ENCODE measurements at places on chromosomes 5 and 9.

DNA sequence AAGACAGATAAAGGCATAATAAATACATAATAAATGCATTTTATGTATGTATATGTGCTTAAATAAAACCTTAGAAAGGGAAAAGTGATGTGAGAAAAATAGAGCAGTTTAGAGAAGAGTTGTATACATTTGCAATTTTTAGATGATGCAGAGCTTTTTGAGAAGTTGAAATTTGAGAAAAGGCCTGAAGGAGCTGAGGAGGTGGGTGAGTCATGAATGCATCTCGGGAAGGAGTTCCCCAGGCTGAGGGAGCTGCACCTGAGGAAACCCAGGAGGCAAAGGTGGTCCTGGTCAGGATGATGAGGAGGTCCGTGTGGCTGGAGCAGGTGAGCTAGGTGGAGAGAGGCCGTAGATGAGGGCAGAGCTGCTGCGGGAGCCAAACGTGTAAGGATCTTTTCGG lies 17.4 kb upstream of the CD180 start:
- DNase-seq: no peak

GRCh38 chr9:38057416-38058195 lies 11.4 kb downstream of the SHB start:
- no peak for DNase-seq

- DNase-seq: peak; percentile 5
These were observed 176.7 kb upstream of the DMAC1 start for GRCh38 chr9:7976167-7976755.

DNA sequence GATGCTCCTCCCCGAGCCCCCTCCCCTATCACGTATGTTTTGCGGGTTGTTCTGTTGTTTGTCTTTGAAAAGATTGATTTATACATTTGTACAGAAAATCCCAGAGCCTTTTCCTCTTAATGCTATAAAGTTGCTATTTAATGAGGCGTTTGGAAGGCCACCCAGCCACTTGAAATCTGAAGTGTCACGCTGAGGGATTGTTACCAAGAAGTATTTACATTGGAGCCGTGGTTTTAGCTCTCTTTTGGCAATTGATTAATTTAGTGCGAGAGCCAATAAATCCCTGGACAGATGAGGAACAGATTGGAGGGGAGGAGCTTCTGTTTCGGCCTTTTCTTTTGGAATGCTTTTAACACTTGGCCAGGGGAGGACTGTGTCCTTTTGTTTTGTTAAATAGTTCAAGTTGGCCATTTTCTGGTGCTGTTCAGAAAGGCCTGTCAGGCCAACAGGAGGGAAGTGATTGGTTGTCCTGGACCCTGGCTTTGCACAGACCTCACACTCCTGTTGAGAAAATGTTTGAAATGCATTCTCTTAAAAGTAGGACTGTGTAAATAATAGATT lies 250.2 kb downstream of the PDZD2 start:
- no peak for DNase-seq

DNA sequence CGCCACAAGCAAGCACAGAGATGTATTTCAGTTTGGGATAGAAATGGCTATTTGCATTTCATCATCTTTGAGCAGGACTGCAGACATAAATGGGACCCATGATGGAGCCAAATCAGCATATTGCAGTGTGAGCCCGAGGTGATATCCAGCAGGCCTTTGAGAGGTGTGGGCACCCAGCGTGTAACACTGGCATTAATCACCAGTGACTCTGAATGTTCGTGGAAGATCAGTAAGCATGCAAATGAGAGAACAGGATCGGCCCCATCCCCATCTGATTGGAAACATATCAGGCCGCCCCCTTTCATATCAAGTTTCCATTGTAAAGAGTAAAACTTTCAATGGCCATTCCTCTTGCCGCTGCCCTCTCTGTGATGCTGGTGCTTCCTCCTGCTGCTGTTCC lies 84.0 kb downstream of the GTF3C4 start:
- DNase-seq: no peak

DNA sequence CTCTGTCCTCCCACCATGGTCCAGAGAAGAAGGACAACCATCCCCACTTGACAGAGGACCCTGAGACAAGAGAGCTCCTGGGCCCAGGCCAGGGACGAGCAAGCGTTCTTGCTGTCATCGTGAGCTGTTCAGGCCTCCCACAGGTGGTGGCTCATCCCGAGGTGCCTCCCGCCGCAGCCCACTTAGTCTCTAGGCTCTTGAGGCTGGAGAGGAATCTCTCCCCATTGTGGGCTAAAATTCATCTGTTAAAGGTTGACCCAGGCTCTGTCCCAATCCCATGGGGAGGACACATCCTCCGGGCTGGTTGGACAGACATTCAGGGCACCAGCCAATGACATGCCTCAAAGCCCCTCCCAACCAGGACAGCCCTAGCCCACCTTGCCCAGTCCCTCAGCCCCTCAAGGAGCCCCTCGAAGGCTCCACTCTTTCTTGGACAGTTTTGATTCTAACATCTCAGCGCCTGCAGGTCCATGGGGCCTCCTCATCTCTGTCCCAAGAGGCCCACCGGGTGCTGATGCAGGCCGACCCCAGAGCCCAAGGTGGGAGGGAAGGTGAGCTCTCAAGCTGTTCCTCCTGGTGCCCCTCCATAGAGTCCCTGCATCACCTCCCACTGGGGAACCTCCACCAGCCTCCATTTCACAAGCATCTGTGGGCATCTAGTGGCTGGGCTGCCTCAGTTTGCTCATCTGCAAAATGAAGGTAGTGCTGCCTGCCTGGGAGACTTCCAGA lies 52.9 kb downstream of the BARX1 start:
- DNase-seq: no peak

- no peak for DNase-seq
These were observed 66.4 kb upstream of the PITX1 start for GRCh38 chr5:135100431-135100830.

DNA sequence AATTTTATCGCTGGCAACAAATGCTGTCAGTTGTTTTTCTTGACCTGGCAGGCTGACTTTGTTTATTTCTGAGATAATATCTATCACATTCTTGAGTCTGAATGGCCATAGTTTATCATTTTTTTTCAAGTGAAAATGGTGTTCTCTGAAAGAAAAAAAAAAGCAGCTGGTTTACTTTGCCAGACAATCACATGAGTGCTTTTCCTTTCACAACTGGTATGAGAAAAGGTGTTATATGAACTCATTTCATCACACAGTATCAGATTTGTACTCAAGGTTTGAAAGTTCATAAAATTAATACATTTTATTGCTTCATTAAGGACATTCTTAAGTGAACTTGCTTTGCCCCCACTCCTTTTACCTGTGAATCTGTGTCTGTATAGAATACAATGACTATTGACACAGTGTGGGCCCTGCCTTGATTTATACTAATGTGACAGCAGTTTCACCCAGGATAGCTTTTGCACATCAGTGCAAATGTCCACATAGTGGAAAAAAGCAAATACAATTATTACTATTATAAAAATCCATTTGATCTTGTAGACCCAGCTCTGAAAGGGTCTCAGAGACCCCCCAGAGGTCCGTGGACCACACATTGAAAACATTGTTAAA lies 33.1 kb upstream of the PRLR start:
- no peak for DNase-seq

- DNase-seq: peak; percentile 48
These were observed 679 bp upstream of the KDM4C start for GRCh38 chr9:6757132-6757455.

- no peak for DNase-seq
These were observed 13.0 kb downstream of the RGS7BP start for GRCh38 chr5:64518793-64519192.

DNA sequence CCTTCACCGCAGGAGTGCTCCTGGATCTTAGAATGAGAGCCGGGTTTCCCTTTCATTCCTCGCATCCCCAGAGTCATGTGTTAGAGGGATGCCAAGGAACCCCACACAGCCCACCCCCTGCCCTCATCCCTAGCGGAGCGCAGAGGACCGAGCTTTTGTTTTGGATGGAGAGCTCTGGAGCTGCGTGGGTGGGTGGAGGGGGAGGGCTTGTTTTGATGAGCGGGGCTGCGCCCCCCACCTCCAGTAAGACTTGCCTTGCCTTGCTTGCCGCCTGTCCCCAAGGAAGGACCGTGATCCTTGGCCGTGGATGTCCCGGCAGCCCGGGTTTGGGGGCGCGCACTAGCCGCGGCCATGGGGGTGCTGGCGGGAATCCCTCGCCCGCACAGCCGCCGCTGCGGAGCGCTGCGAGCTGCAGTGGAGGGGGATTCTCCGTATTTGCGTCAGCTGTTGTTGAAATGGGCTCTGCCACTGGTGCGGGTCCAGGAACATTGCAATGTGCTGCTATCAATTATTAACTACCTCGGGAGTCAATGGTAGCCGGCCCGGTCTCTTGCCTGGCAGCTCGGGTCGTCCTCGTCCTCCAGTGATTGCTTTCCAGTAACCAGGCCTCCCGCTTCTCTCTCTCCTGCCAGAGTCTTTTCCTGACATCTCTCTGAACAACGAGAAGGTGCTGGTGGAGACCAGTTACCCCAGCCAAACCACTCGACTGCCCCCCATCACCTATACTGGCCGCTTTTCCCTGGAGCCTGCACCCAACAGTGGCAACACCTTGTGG lies 1.0 kb downstream of the EGR1 start:
- no peak for DNase-seq

GRCh38 chr5:160657622-160658458 lies 194.2 kb downstream of the ATP10B start:
- no peak for DNase-seq

DNA sequence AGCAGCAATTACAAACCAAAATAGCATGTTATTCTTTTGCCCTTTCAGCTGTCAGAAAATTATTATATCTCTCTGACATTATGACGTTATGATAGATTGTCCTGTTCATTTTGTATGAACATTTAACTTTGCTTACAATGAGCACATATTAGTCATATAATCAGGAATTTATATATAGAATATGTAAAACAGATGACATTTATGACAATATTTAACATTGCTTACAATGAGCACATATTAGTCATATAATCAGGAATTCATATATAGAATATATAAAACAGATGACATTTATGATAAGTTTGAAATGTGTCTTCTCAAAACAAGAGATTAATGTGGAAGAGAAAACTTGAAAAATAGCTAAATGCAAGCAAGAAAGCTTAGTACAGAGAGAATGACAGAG lies 1180.2 kb downstream of the CDH12 start:
- DNase-seq: no peak

DNA sequence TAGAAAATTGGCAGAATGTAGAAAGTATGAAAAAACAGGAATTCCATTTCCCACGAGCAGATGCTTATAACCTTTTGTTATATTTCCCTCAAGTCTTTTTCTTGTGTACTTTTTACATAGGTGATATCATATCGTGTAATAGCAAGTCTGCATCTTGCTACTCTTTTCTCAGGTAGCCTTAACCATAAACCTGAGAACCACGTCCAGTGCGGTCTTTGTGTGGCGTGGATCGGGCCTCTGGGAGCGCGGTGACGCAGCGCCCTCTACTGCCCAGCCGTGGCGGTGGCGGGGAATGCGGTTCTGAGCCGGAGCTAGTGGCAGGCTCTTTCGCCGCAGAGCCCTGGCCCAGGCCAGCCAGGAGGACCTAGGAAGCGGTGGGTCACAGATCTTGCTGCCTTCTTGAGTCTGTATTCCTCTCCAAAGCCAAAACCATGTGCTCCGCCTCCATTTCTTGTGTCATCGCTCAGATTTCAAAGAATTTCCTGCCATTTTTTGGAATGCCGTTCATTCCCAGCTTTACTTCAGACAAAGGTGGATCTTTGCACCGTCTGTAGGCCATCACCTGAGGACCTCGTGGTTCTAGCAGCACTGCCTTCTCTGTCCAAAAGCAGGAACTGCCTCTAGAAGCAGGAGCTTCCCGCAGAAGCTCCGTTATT lies 71.9 kb downstream of the MVB12B start:
- DNase-seq: peak; percentile 65

GRCh38 chr5:176670449-176670848 lies 23.2 kb downstream of the TSPAN17 start:
- no peak for DNase-seq

GRCh38 chr9:3868012-3868411 lies 342.2 kb upstream of the RFX3 start:
- DNase-seq: no peak

DNA sequence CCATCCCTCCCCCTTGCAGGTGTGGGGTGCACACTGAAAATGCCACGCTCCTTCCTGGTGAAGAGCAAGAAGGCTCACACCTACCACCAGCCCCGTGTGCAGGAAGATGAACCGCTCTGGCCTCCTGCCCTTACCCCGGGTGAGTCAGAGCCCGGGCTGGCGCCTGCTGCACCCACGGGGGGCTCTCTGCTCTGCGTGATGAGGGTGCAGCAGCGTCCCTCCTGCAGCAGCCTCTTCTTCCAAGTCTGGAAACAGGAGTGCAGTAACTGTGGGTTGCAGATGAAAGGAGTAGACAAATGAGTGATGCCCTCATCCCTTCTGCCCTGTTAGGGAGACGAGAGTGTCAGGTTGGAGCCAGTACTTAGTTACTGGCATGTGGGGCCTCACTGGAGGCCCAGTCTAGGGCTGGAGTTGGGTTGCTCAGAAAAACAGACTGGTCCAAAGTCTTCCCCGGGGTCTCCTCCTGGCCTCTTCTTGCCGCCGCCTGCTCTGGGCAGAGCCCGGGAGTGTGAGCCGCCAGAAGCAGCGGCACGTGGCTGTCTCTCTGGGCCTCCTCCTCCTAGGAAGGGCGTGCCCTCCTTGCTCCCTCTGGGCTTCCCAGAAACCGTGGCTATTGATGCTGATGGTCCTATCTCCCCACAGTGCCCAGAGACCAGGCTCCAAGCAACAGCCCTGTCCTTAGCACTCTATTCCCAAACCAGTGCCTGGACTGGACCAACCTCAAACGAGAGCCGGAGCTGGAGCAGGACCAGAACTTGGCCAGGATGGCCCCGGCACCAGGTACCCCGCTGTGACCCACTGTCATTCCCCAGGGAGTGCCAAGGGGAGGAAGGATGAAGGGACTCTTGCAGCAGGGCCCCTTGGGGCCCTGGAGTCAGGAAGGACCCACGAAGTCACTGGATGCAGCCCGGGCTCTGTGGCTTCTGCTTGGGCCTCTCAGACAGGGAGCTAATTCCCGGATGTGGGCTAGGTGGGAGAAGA lies 8.4 kb downstream of the GFI1B start:
- DNase-seq: no peak

DNA sequence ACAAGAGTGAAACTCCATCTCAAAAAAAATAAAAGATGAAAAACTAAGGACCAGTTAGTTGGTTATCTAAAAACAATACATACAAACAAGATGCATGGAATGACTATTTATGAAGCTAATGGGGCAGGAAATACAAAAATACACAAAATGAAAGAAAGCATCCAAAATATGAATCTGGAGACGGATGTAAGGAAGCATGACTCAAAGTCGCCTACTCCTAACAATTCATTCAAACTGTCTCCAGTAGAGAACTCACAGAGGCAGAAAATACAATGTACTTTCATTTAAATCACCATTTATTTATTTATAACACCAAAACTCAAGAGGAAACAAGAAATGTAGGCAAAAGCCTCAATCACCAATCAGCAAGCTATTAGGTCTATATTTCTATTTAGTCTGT lies 68.4 kb downstream of the SCAI start:
- no peak for DNase-seq

DNA sequence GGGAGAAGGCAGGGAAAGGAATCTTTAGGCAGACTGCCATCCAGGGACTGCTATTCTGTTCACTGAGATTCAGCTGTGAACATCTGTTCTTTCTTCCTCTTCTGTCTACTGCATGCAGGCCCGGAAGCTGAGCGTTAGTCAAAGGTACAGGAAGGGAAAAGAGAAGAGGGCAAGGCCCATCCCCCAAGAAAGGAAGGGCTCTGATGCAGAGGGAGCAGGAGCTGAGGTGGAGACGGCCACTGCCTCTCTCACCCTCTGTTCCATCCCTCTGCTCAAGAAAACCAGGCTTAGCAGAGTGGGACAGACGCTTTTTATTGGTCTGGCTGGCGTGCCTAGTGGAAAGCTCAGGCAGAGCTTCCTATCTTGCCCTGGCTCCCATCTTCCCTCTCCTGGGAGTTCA lies 57.6 kb downstream of the PFDN1 start:
- DNase-seq: no peak

Measured in activated CD8-positive, alpha-beta memory T cell treated with anti-CD3 and anti-CD28 coated beads for 1 hour (primary cell).